GM20000 (cell line): ENCODE measurements at places on chromosomes 7 and 10.

DNA sequence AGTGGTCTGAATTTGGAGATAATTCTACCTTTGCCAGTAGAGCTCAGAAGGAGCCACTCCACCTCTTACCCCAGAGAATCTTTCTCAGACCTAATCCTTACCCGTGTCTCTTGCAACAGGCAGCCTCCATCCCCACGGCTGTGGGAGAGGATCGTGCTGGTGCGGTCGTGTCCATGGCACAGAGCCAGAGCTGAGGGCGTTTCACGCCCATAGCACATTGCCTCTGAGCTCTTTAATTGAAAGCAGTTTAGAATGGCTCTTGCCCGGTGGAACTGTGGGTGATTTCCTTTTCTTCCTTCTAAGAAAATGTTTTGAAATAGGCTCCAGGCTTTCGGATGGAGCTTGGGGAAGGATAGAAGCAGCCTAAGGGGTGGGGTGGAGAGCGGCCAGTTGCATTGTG is 41.5 kb downstream of the PRF1 start:
- no peak for DNase-seq

DNA sequence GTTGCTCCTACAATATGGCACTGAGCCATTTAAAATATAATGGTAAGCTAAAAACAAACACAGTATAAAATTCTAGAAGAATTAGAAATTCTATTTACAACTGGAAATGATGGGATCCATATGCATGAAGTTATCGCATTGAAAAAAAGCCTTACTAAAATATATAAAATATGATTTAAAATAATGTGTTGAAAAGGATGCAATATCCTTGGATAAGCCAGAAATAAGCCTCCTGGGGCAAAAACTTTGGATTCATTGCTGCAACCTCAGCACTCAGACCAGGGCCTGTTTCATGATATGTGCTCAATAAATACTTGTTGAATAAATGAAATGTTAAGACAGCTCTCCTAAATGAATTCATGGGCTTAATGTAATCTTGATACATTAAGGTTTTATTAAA is 170.2 kb downstream of the SEM1 start:
- no peak for DNase-seq

DNA sequence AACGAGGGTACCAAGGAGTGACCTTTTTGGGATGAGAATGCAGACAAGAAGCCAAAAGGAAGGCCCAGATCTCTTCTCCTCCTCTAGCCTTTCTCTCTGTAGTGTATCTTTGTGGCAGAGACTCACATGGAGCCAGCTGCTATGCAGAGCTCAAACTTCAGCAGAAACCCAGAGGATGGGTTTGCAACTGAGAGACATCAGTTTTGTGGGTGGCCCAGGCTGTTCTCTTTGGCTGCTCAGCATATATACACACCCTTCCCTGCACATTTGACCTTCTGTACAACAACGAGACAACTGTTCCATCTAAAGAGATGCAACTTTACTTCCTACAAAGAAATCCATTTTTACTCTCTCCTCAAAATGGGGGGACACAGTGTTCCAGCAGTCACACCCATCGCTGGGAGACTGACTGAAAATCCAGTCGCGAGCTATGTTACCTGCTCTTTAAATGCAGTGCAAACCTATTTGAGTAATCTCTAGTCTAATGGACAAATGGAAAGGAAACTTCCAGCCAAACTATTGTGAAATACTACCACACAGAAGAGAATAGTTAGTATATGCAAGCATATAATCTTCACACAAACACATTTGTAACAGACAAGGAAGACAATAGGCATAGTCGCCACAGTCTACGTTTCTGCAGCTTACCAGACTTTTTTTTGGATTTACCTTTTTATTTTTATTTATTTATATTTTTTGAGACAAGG is 51.2 kb downstream of the GTF2I start:
- DNase-seq: no peak

DNA sequence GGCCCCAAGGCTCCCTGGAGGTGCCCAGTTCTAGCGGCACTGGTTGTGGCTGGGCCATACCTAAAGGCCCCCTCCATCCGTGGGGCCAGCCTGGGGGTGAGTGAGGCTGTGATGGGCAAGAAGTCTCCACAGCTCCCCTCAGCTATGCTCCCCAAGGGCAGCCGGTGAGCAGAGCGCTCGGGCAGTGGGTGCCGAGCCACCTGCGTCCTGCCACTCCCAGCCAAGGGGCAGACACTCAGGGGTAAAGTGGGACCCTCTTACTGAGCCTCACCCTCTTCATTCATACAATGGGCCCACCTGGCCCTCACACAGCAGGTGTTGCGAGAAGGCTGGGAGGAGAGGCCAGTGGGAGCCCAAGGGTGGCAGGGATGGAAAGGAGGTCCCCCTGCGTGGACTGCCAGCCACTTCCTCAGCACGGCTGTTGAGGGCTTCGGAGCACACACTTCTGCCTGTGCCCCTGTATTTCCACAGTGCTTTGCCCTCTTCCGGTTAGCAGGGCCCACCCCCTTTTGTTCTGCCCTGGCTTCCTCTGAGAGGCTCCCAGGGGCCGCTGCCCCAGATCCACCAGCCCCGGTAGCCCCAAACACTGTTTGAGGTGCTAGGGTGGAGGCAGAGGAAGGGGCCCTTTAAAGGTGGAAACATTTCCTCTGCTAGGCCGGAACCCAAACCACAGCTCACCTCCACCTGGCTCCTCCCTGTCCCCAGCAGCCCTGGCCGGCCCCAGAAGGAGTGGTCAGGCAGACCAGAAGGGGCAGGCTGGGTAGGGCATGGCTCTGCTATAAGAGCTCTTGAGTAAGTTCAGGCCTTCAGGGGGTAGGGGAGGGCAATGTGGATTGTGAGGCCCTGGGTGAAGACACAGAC is 16.4 kb upstream of the C10orf105 start:
- DNase-seq: peak; percentile 47

- no peak for DNase-seq
Measured at GRCh38 chr7:71548746-71549145, 416.8 kb downstream of the GALNT17 start.

DNA sequence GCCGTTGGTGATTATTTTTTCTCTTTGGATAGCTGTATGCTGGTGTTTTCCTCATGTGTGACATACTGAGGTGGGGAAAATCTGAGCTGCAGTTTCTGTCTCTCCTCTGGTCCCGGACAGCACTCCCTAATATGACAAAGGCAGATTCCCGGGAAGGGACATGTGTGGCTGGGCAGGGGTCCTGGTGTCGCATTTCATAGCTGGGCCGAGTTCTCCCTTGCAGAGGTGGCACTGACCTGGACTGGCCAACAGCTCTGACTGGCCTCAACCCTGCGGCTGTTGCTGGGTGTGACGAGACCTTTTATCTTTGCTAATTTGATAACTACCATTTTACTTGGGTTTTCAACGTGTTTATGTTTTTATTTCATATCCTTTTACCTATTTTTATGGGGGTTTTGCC is 248.6 kb upstream of the TCERG1L start:
- no peak for DNase-seq

DNA sequence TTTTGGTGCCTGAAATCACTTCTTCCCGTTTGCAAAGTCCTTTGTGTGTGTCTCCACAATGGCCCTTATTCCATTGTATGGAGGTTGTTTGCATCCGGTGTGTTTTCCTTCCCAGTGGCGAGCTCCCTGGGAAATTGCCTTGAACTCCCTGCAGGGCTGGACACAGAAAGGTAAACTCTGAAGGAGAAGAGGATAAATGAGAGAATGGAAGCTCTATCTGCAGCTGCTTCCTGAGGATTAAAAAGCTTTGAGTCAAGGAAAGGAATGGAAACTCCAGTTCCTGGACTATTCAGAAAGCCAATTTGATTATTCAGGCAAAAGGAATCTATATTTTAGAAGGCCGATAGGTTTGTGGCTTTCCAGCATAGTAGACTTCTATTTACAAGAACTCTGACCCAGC is 4.4 kb upstream of the GRK5 start:
- DNase-seq: no peak

DNA sequence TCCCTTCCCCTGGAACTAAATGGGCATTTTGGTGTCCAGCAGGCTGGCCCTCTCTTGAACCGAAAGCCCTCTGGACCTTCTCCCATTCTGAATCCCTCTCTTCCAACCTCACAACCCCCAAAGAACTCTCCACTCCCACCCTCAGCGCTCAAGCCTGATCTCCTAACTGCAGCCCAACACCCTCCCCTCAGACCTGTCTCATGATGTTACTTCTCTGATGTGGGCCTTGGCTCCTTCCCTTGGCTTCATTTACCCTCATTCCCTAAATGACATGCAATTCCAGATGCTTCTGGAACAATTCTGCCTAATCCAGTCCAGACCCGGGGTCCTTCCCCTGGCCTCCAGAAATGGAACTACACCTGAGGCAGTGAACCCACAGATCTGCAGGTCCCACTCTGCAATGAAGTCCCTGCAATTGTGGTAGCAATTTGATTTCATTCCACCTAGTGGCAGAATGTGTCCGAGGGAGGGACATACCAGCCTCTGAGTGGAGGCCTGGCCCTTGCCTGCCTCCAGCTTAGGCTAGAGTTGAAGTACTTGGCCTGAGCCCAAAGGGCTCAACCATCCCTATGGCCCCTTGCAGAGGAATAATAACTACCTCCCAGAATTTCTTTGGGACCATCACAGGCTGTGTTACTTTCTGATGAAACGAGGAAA is 4.1 kb upstream of the CEP41 start:
- no peak for DNase-seq
